ENCODE measurements at places on chromosomes 2 and 18. TPM values are rescaled to one million over a fixed set of nuclear protein-coding genes. Genes with fewer than 3 reads are reported as not detected.

ADD2 gene
- 1.3 TPM for total RNA-seq

GREB1 gene
- 5.4 TPM for total RNA-seq

- H3K36me3 ChIP-seq, result no peaks in the 10 kb centered on the region
- no peak for DNase-seq
Observed at GRCh38 chr2:223051693-223052289, at the start of gene KCNE4. Gene KCNE4 (plus strand): TSS chr2:223052190. CDS start chr2:223052831, 641 bp downstream.

DNA sequence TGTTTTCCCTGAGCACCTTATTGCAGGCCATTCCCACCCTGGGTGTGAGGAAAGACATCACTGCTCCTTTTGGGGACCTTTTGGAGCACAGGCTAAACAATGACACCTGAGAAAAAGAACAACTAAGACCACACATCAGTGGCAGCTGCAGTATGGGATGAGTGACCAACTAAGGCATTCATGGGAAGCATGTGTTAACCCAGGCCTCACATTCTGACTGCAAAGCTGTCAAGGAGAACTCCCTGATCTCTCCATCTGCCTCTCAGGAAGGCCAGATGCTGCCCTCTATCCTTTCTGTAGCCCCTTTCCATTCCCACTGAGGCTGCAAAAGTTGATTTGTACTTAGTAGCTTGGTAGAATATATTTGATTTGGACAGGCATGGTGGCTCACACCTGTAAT is 277.7 kb upstream of the FBXO11 start:
- no peaks in the 10 kb centered on the region for H3K27me3 ChIP-seq
- no peak overlapping the region for H3K27ac ChIP-seq
- DNase-seq, result no peak
- H3K4me1 ChIP-seq, result no peaks in the 10 kb centered on the region

DPP10 gene
- total RNA-seq, result 0.32 TPM

DNA sequence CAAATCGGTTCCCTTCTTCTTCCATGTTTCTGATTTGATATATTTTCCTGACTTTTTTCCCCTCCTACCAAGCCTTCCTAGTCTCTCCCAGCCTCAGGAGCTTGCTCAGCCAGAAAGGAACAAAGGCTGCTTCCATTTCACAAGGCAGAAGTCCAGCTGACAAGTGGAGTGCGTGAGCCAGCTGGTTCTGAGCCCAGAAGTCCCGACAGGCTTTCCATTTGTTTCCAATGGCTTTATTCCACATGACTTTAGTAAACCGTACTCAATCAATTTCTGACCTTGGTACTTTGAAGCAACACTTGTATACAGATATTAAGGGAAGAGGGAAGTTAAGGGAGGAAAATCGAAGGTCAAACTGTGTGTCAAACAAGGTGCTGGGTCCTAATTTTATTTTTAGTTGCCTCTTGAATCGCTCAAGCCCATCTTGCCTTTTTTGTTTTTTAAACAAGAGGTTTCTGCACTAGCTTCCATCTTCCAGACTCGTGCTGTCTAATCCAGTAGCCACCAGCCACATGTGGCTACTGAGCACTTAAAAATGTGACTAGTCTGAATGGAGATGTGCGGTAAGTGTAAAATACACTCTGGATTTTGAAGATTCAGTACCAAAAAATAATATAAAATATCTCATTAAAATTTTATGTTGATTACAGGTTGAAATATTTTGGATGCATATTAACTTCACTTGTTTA is 36.2 kb downstream of the WIPF1 start:
- no peaks in the 10 kb centered on the region for H3K27me3 ChIP-seq
- no peak for DNase-seq
- H3K36me3 ChIP-seq, result no peaks in the 10 kb centered on the region

DNA sequence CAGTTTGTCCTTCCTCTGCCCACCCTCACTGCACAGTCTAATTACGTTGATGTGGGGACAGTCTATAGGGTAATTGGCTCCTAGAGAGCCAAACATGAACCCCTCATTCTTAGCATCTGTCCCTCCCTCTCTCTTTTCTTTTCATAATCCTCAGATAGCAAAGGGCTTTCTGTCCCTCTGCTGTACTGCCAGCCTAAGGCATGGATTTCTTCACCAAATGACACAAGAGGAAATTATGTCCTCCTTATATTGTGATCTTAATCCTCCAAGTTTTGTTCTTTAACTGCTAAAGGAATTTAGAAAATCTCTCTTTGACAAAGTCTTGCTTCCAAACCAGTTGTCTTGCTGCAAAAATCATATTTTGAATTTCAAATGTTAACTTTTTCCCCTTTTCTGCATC is 18.5 kb downstream of the ANTXR1 start:
- H3K27me3 ChIP-seq, result no peaks in the 10 kb centered on the region

DNA sequence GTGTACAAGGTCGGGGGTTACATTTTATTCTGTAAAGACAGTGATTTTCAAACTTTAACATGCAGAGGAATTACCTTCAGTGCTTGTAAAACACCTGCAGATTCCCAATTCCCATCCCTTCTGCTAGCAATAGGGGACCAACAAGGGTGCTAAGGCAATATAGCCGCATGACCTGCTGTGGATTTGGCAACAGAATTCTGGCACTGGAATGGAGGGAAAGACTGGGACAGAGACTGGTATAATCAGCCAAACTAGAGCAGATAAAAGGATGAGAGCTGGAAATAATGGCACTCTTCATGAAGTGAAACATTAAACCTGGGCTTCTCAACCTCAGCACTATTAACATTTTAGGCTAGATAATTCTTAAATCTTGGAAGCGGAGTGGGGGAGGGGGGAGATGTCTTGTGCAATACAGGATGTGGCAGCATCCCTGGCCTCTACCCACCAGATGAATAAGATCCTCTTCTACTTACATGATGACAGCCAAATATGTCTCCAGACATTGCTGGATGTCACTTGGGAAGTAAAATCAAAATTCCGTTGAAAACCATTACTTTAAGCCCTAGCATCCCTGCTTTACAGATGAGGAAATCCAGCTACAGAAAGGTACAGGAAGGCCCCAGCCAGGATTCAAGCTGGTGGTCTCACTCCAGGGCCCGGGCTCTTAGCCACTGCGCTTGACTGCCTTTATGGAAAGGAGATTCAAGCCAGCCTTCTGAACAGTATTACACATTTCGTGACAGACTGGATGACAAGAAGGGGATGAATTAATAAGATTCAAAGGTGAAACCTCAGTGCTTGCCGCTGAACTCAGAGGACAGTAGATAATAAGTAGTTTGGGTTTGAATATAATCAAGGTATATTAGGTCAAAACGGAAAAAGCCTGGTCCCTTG is 1.7 kb downstream of the EVA1A start:
- DNase-seq, result no peak
- H3K36me3 ChIP-seq, result no peaks in the 10 kb centered on the region
- H3K4me1 ChIP-seq, result no peaks in the 10 kb centered on the region
- H3K27me3 ChIP-seq, result no peaks in the 10 kb centered on the region
- H3K27ac ChIP-seq, result no peak overlapping the region

SKOR2 gene
- total RNA-seq, result not detected

FRZB gene
- 2.9 TPM for total RNA-seq

GRCh38 chr2:121153516-121153915 is 131.5 kb downstream of the TFCP2L1 start:
- DNase-seq, result no peak
- no peaks in the 10 kb centered on the region for H3K36me3 ChIP-seq
- no peaks in the 10 kb centered on the region for H3K27me3 ChIP-seq
- H3K4me3 ChIP-seq, result no peak overlapping the region

DNA sequence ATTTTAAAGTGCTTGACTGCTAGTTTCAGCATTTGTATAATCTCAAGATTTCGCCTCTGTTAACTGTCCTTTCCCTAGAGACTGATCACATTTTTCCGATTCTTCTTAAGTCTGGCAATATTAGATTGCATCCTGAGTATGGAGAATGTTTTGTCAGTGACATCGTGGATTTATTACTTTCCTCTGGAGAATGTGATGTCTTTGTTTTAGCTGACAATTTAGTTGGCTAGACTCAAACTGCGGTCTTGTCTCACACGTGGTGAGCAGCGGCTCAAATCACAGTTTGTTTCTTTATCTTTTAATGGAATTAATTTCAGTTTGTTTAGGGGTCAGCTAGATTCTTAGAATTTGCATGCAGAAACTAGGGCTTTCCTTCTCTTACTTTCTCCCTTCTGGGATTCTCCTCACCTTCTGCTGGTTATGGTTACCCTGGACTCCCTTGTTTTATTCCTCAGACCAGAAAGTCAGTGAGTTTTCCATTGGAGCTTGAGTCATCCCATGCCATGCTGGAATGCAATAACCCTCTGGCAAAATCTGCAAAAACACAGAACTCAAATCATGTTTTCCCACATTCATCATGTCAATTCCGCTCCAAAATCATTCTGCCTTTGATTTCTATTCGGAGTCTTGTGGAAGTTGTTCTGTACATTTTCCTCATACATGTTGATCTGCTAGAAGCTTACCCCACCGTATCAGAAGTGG is 327.2 kb upstream of the TRIB2 start:
- no peak overlapping the region for H3K4me3 ChIP-seq
- no peaks in the 10 kb centered on the region for H3K36me3 ChIP-seq
- no peak for DNase-seq

DNA sequence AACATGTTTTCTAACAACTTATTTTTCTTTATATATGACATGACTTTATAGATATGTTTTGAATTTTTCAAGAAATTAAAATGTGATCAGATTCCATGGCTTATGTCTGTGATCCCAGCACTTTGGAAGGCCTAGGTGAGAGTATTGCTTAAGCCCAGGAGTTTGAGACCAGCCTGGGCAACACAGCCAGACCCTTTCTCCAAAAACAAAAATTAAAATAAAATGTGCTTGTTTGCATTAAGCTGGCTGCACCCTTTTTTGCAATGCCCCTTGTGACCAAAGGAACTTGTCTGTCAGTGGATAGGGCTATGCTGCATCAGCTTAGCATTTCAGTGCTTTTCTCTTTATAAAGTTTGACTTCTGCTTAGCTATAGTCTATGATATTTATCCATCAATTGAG is 2.3 kb upstream of the INO80D start:
- no peaks in the 10 kb centered on the region for H3K36me3 ChIP-seq
- no peak for DNase-seq
- H3K4me3 ChIP-seq, result no peak overlapping the region

- H3K4me1 ChIP-seq, result peaks cover 5% of the 10 kb centered on the region
- DNase-seq, result no peak
- H3K27me3 ChIP-seq, result no peaks in the 10 kb centered on the region
- H3K36me3 ChIP-seq, result no peaks in the 10 kb centered on the region
- no peak overlapping the region for H3K4me3 ChIP-seq
Observed at GRCh38 chr2:219687272-219687671, 59.8 kb downstream of the SLC4A3 start.

DNA sequence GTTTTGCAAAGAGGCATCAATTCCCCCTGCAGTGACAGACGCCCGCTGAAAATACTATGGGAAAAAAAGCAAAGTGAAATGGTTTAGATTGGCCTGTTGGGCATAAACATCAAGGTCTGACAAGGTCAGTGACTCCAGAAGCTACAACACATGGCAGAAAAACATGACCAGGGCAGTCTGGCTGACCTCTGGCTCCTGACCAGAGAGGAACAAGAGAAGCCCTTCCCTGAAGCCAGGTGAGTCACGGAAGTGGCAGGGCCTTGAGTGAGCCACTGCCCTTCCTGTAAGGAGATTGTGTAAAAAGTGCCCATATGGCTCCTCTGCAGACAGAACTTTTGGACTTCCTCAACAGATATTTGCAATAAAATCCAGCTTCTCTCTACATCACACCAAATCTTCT is 72.0 kb downstream of the DNER start:
- no peaks in the 10 kb centered on the region for H3K36me3 ChIP-seq
- H3K27me3 ChIP-seq, result no peaks in the 10 kb centered on the region
- H3K27ac ChIP-seq, result no peak overlapping the region
- H3K4me3 ChIP-seq, result no peak overlapping the region

TDRD15 gene
- total RNA-seq, result not detected

DNA sequence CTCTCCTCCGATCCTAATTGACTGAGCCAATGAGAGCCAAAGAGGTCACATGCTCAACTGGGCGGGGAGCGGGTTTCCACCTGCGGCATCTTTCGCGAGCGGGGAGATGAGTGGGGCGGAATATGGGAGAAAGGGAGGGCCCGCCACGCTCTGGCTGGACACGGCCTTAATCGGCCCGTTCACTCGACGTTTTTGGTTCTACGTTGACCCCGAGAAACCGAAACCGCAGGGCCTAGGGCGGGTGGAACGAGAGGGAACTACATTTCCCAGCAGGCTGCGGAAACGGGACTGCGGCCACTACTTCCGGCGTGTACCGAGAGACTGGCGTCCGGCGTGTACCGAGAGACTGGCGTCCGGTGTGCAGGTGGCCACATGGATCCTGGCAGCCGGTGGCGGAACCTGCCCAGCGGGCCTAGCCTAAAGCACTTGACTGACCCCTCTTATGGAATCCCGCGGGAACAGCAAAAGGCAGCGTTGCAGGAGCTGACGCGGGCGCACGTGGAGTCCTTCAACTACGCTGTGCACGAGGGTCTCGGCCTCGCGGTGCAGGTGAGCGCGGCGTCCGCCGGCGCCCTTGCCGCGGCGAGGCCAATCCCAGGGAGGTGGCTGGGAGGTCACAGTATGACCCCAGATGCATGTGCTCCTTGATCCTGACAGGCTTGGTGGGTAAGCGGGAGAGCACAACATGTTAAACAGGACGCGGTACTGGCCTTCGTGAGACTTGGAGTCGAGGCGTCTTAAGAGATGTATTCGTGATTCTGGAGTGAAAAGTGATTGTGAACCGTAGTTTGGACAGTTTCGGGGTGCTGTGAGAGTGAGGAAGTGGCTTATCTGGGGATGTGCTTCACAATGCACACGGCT is at the start of gene POLR1B:
POLR1B (plus strand) TSS at position 343 of the 861 bp plus-strand sequence; CDS start at position 373, 30 bp downstream.
- H3K36me3 ChIP-seq, result no peaks in the 10 kb centered on the region
- peak; percentile 58 for DNase-seq
- H3K27ac ChIP-seq, result peak within 1 kb of the TSS; percentile 84
- H3K4me3 ChIP-seq, result peak within 1 kb of the TSS; percentile 78

DNA sequence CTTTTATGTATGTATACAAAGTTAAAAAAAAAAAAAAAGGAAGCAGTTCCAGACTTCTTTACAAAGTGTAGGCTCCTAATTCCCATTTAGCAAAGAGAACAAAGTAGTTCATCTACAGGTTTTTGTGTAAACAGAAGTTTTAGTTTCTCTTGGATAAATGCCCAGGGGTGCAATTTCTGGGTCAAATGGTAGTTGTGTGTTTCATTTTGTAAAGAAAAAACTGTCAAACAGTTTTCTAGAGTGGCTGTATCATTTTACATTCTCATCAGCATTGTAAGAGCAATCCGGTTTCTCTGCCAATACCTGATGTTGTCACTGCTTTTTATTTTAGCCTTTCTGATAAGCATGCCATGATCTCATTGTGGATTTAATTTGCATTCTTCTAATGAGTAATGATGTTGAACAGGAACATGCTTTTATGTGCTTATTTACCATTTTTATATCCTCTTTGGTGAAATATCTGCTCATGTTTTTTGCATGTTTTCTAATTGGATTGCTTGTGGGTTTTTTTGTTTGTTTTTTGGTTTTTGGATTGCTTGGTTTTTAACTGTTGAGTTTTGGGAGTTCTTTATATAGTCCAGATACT is 16.6 kb upstream of the PSME4 start:
- H3K4me1 ChIP-seq, result no peaks in the 10 kb centered on the region
- no peak overlapping the region for H3K4me3 ChIP-seq
- H3K27me3 ChIP-seq, result no peaks in the 10 kb centered on the region
- H3K27ac ChIP-seq, result no peak overlapping the region

GRCh38 chr2:168948621-168949212 is 47.6 kb downstream of the G6PC2 start:
- no peaks in the 10 kb centered on the region for H3K27me3 ChIP-seq
- H3K36me3 ChIP-seq, result no peaks in the 10 kb centered on the region
- no peak for DNase-seq
- H3K4me3 ChIP-seq, result no peak overlapping the region
- H3K27ac ChIP-seq, result no peak overlapping the region

KCNG3 gene
- 0.33 TPM for total RNA-seq

- H3K27ac ChIP-seq, result no peak overlapping the region
- no peaks in the 10 kb centered on the region for H3K27me3 ChIP-seq
- H3K4me1 ChIP-seq, result no peaks in the 10 kb centered on the region
- no peak overlapping the region for H3K4me3 ChIP-seq
- H3K36me3 ChIP-seq, result no peaks in the 10 kb centered on the region
Observed at GRCh38 chr18:80179857-80180558, 67.3 kb downstream of the PARD6G start.

Measured in breast epithelium (tissue), 4 donors.